ENCODE measurements at places on chromosomes 3 and 15. TPM values are rescaled to one million over a fixed set of nuclear protein-coding genes. Genes with fewer than 3 reads are reported as not detected.

- no peak for DNase-seq
These were observed 53.2 kb downstream of the CD200R1L start for GRCh38 chr3:112793326-112794081.

DNA sequence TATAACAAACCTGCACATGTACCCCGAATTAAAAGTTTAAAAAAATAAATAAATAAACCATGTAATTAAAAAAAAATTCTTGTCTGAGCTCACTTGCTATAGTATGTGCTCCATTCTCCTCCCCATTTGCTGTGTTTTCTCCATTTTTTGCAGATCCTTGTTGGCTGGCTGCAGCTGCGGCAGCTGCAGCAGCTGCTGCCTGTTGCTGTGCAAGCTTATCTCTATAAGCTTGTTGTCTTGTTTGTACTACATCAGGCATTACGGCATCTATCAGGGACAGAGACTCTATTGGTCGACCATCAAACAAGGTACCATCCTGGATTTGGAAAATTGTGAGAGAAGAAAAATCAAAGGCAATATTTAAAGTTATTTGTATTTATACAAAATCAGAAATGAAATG, 145.9 kb downstream of the TBL1XR1 start:
- DNase-seq, result no peak

- DNase-seq, result peak; percentile 99
These were observed 223.4 kb upstream of the IL12A start for GRCh38 chr3:159765030-159765859.

DNA sequence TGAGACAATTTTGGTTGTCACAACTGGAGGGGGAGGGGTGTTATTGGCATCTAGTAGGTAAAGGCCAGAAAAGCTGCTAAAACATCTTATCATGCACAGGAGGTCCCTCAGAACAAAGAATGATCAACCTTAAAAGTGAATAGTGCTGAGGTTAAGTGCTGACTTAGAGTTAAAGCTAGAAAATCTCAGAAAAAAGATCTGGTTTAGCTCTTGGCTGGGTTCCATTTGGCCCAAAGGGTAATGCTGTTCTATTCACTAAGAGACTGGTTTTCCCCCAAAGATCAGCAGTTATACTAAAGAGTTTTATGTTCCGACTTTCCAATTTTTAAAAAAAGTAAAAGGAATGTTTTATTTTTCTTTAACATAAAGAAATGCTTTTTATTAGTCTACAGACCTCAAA, 15.6 kb downstream of the DCBLD2 start:
- DNase-seq, result no peak

SLC9C1 gene
- total RNA-seq, result not detected

CD86 gene
- total RNA-seq, result 0.15 TPM

DNA sequence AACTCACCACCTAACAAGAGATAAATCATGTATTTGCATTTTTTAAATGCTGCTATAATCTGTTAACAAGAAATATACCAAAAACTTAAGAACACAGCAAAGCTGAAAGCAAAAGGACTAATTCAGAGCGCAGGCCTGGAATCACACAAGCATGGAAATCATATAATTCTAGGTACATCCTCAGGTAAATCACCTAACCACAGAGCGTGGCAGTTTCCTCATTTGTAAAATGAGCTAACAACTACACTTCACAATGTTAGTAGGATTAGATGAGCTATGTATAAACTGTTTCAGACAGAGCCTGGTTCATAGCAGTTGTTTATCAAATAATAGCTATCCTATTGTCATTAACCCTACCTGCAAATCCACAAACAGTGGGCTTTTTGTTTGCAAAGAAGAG, 146.4 kb downstream of the ERC2 start:
- DNase-seq, result no peak

GRCh38 chr3:6737630-6738029, 123.3 kb upstream of the GRM7 start:
- no peak for DNase-seq

NPHP3 gene
- 18.4 TPM for total RNA-seq

DNA sequence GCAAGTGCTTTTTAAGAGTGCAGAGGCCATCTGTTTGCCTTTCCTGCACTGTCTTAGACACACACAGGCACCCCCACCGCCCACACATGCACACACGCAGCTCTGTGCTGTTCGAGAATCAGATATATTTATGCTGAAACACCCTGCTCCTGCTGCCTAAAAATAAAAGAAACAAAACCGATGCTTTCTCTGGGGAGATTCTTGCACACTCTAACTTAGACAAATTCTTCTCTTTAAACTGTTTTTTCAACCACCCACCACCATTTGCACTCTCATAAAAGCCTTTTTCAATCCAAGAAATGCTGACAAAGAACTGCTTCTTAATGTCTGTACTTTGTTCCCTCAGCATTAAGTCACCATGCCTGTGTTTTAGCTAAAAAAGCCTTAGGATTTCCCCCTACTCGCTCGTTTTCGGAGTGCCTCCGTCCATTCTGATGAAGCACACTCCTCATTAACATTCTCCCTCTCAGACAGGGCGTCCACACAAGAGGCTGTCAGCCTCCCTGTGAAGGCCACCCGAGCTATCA, 26.2 kb downstream of the SLC12A8 start:
- DNase-seq, result no peak

ZBED2 gene
- total RNA-seq, result 1.0 TPM

GRCh38 chr3:188437926-188438325, 284.0 kb downstream of the LPP start:
- peak; percentile 34 for DNase-seq

DNA sequence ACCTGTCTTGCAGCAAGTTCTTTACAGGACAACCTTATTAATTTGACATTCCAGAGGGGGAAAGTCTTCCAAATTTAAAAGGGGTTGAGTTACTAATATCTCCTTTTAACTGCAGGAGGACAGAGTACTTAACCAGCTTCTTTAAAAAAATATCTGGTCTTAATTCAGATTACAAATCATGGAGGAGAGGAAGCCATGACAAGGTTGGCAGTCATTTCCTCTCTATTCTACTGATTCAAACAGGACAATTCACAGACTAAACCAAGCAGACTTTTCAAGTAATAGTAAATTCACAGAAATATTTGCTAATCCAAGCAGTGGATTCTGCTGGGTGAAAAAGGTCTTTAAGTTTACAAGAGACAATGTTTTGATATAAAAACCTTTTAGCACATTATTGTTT, 185.3 kb downstream of the CFAP20DC start:
- DNase-seq, result no peak

Measured in Daoy (cell line).